Fibroblast of villous mesenchyme (primary cell): ENCODE measurements at places on chromosomes 5 and 9. TPM values are rescaled to one million over a fixed set of nuclear protein-coding genes. Genes with fewer than 3 reads are reported as not detected.
A peak's percentile ranks its signal among the peaks of the same experiment; 100 is the strongest.

The PCA3 gene
- total RNA-seq = under 0.01 TPM in 1 of 2 replicates, not detected in the other

- no peak for DNase-seq
Measured at GRCh38 chr5:58263296-58263695, 196.6 kb downstream of the PLK2 start.

DNA sequence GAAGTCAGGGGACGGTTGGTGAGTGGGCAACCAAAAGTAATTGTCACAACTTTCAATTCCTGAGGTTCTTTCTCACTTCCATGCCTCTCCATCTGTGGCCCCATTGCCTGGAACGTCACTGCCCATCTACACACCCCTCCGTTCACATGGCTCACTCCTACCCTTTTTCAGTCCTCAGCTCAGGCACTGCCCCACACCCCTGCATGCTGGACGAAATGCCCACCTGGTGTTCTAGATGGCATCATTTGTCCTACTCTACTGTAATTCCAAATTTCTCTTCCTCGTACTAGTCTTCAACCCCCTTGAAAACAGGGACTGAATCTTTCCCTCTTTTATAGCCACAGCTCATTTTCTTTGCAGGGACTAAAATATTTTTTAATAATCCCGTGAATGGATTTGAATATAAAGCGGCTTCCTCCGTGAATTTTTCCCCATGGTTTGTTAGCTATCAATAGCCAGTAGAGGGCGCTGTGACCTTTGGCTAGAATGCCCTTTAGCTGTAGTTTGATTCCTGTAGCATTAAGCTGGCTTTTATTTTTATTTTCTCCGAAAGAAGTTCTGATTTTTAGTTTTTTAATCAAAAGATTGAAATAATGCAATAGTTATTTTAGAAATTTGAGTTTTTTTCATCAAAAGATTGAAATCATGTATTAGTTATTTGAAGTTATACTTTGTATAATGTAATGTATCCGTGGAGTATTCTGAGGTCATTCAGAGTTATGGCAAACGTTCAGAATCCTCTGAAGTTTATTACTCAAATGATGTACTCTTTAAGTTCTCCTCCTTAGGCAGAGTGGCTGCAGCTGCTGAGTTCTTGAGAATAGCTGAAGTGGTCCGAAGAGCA is 232.1 kb downstream of the SH3GL2 start:
- DNase-seq = peak; percentile 65

The PCDHGC4 gene
- 2.6 and 2.9 TPM in 2 replicates for total RNA-seq

DNA sequence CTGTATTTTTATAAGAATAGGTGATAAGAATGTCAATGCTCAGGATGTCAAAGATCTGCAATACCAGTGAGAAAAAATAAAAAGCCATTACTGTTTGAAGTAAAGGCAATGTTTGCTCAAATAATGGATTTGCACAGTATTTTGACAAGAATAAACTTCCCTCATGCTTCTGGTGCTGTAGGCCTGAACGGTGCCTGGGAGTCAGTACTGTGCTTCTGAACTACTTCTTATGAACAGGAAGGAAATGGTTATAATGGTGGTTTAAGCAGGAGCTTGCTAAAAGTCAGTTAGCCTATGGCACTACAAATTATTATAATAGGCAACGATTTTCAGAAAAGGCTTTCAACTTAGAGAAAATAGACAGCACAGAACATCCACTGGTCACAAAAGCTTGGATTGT is 548.3 kb upstream of the CDH18 start:
- DNase-seq = no peak

- no peak for DNase-seq
Measured at GRCh38 chr5:63145167-63145566, 566.5 kb downstream of the LRRC70 start.

GRCh38 chr5:10122076-10122726 is 127.5 kb downstream of the ATPSCKMT start:
- peak; percentile 2 for DNase-seq

- no peak for DNase-seq
Measured at GRCh38 chr5:171821286-171821685, 35.7 kb downstream of the SMIM23 start.

The PKN3 gene
- total RNA-seq = 2.6 and 3.5 TPM in 2 replicates

The ECM2 gene
- total RNA-seq = 2.3 and 2.6 TPM in 2 replicates

- DNase-seq = no peak
Measured at GRCh38 chr9:92611621-92612285, 58.2 kb downstream of the IPPK start.

The PCDHA4 gene
- 0.32 and 0.43 TPM in 2 replicates for total RNA-seq

GRCh38 chr5:56350011-56350596 is 117.0 kb upstream of the ANKRD55 start:
- DNase-seq = no peak

The GDA gene
- 0.97 and 4.3 TPM in 2 replicates for total RNA-seq

- DNase-seq = no peak
Measured at GRCh38 chr9:38656896-38657295, 36.5 kb upstream of the ANKRD18A start.

DNA sequence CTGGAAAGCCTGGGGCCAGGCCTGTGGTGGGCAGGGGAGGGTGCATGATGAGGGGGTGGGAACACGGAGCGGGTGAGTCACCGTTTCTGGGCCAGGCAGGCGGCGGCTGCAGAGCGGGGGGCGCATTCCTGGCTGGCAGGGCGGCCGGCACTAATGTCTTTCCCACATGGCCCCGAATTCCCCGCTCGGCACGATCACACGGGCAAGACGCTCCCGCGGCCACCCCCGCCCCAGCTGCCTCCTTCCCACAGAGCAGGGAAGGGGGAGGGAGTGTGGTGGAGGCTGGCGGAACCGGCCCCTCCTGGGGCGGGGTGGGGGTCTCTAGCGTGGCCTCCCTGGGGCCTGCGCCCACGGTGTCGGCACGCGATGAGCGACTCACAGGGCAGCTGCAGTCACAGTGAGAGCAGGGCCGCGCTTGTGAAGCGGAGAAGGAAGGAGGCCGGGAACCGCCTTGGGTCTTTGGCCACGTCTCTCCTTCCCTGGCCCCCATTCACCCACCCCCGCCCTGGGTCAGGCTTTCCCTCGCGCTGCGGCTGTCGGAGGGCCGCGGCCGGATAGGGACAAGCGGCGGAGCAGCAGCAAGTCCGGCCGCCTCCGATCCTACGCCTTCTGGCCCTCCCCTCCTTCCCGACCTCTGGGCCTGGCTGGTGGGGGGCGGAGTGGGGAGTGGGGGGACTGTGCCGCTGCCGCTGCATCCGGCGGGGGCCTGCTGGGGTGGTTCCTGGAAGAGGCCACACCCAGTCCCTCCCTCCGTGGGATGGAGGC is 48.9 kb downstream of the CXXC5 start:
- DNase-seq = peak; percentile 91
